Aorta (tissue), 5 donors: ENCODE measurements at places on chromosomes 12 and 14. TPM values are rescaled to one million over a fixed set of nuclear protein-coding genes. Genes with fewer than 3 reads are reported as not detected.

CCDC175 gene
- 0.71 TPM for total RNA-seq

MEG3 gene
- 51.2 TPM for total RNA-seq

DNA sequence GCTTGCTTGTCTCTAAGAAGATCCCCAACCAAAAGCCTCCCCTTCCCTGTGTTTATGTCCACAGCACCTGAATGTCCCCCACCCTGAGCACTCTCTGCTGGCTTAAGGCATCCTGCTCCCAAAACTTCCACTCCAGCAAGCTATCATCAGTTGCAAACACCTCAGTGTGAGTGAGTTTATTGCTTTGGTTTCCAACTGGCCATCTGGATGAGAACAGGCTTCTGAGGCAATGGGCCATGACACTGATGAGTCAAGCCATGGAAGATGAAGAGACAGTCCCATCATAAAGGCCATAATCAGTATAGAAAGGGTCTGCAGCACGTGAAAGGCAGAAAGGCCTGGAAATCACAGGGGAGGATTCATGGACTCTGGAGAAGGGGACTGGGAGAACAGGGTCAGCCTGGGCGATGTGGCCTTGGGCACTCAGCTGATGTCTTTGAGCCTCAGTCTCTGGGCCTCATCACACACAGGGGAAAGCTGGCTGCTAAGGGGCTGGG lies 12.8 kb downstream of the CMKLR1 start:
- no peak overlapping the region for H3K4me3 ChIP-seq
- no peak overlapping the region for H3K27ac ChIP-seq
- no peak for DNase-seq
- no peaks in the 10 kb centered on the region for H3K27me3 ChIP-seq

GRCh38 chr14:36105401-36105800 lies 71.1 kb downstream of the PTCSC3 start:
- no peak for DNase-seq
- H3K27me3 ChIP-seq: no peaks in the 10 kb centered on the region
- H3K36me3 ChIP-seq: no peaks in the 10 kb centered on the region
- H3K4me1 ChIP-seq: no peaks in the 10 kb centered on the region

PROX2 gene
- not detected for total RNA-seq

DPF3 gene
- 2.2 TPM for total RNA-seq

C12orf75 gene
- 75.9 TPM for total RNA-seq

- no peaks in the 10 kb centered on the region for H3K4me1 ChIP-seq
- peaks cover 16% of the 10 kb centered on the region for H3K36me3 ChIP-seq
- no peak for DNase-seq
- H3K4me3 ChIP-seq: no peak overlapping the region
- no peaks in the 10 kb centered on the region for H3K27me3 ChIP-seq
These were observed 61.0 kb downstream of the NT5DC3 start for GRCh38 chr12:103780093-103780440.

YBX3 gene
- total RNA-seq: 602 TPM

LIN7A gene
- 5.7 TPM for total RNA-seq

RASSF8 gene
- 80.9 TPM for total RNA-seq

DNA sequence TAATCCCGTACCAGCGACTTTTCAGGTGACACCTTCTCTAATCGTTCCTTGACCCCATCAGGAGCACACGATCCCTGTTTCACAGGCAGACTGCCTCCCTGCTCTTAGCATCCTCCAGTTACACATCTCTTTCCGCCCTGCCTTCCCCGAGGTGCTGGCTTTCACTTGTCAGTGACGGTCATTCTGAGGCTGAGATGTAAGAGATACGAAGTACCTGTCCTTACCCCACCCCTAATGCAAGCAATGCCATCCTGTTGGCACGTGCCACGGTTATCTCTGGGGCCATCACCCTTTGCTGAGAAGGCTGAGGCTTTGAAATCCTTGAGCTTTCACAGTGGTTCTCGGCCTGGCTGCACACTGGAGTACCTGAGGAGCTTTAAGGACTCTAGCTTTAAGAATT lies 24.4 kb downstream of the B4GALNT3 start:
- H3K27ac ChIP-seq: no peak overlapping the region
- no peaks in the 10 kb centered on the region for H3K36me3 ChIP-seq
- H3K4me3 ChIP-seq: no peak overlapping the region
- H3K27me3 ChIP-seq: no peaks in the 10 kb centered on the region
- H3K4me1 ChIP-seq: no peaks in the 10 kb centered on the region
- no peak for DNase-seq

DNA sequence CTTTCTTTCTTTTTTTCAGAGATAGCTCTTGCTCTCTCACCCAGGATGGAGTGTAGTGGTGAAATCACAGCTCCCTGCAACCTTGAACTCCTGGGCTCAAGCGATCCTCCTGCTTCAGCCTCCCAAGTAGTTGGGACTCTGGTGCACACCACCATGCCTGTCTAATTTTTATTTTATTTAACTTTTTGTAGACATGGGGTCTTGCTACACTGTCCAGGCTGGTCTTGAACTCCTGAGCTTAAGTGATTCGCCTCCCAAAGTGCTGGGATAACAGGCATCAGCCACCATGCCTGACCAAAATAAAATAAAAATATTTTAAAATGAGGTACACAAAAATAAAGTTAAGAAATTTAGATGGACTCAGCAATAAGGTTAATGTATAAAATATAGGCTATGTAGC lies 5.1 kb upstream of the LEMD3 start:
- no peaks in the 10 kb centered on the region for H3K4me1 ChIP-seq
- no peaks in the 10 kb centered on the region for H3K36me3 ChIP-seq
- no peak overlapping the region for H3K27ac ChIP-seq

DNA sequence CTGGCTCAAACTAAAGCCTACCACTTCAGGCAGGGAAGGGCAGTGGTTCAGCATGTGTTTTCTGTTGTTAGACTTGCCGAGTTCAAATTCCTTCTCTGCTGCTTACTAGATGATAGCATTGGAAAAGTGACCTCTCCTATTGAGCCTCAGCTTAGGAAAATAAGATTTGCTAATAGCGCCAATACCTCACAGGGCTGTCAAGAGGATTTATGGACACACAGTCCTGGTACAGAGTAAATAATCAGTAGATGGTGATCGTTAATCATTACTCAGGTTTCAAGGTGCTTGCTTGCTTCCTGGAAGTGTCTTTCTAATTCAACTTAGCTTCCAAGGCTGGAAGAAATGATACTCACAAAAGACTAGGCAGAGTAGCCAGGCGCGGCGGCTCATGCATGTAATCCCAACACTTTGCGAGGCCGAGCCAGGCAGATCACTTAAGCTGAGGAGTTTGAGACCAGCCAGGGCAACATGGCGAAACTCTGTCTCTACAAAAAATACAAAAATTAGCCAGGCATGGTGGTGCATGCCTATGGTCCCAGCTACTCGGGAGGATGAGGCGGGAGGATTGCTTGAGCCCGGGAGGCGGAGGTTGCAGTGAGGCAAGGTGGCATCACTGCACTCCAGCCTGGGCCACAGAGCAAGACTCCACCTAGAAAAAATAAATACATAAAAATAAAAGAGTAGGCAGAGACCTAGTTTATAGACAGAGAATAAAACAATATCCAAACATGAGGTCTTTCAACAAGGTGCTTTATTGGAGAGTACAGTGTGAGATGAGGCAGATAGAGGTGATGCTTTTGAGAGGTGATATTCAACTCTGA lies 6.0 kb downstream of the PLA2G1B start:
- H3K27ac ChIP-seq: no peak overlapping the region
- no peaks in the 10 kb centered on the region for H3K36me3 ChIP-seq
- no peaks in the 10 kb centered on the region for H3K4me1 ChIP-seq
- H3K4me3 ChIP-seq: no peak overlapping the region
- H3K27me3 ChIP-seq: no peaks in the 10 kb centered on the region
